ENCODE measurements at places on chromosomes 7 and 10. TPM values are rescaled to one million over a fixed set of nuclear protein-coding genes. Genes with fewer than 3 reads are reported as not detected.

Gene SFXN4
- total RNA-seq, result 31.3 TPM

- H3K36me3 ChIP-seq, result no peaks in the 10 kb centered on the region
- H3K27ac ChIP-seq, result no peak overlapping the region
- DNase-seq, result no peak
Measured at GRCh38 chr10:63553473-63553872, 32.3 kb downstream of the REEP3 start.

GRCh38 chr7:39355664-39356063 lies 210.5 kb upstream of the YAE1 start:
- H3K27me3 ChIP-seq, result no peaks in the 10 kb centered on the region
- peaks cover 11% of the 10 kb centered on the region for H3K4me1 ChIP-seq
- H3K27ac ChIP-seq, result no peak overlapping the region
- no peaks in the 10 kb centered on the region for H3K36me3 ChIP-seq
- DNase-seq, result no peak

GRCh38 chr7:107355616-107356015 lies 114.2 kb upstream of the GPR22 start:
- no peak overlapping the region for H3K4me3 ChIP-seq
- H3K27ac ChIP-seq, result no peak overlapping the region
- no peaks in the 10 kb centered on the region for H3K27me3 ChIP-seq
- DNase-seq, result no peak
